ENCODE measurements at places on chromosomes 2 and 18.

DNA sequence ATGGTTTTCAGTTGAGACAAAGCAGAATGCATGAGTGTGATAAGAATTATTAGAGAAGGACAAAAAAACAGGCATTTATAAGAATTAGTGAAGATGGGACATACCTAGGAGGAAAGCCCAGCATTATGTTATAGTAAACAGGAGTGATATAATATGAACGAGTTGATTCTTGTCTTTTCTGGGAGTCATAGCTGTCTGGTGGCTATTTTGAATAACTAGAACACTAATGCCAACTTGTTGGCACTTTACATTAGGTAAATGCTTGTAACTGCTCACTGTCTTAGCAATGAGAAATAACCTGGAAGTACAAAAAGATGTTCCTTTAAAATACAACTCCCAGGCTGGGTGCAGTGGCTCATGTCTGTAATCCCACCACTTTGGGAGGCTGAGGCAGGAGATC is 540.8 kb upstream of the SPHKAP start:
- no peak for DNase-seq

DNA sequence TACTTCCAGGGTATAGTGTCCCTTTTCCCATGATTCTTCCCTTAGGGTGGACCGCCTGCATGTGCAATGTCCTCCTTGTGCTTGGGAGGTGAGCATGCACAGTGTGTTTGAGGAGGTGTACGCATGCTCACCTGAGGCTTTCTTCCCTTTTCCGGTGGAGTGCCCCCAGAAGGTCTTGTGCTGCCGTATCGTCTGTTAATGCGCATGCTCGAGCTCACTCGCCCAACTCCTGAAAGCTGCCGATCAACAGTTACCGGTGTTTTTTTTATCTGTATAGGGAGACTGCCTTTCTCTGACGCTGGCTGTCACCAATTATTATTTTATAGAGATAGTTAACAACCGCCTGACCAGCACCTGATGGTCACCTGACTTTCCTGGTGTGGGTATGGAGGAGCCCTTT is 458.8 kb upstream of the MEX3C start:
- DNase-seq: no peak

DNA sequence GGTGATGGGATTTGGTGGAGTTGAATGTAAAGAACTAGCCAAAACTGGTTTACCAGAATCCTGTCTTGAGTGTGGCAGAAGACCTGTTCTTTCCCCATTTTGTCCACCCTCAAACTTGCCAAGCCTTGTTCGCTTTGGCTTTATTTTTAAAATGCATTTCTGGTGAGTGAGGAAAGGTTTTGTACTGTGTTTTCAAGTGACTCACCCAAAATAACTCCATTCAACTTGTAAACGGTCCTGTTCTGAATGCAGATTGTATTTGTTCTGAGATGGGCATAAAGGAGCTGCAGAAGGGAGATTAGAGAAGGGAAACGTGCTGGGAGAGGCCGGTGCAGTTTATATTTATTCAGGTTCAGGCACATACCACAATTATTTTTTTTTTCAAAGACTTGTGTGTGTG is 5.3 kb upstream of the ITPRID2 start:
- DNase-seq: no peak

DNA sequence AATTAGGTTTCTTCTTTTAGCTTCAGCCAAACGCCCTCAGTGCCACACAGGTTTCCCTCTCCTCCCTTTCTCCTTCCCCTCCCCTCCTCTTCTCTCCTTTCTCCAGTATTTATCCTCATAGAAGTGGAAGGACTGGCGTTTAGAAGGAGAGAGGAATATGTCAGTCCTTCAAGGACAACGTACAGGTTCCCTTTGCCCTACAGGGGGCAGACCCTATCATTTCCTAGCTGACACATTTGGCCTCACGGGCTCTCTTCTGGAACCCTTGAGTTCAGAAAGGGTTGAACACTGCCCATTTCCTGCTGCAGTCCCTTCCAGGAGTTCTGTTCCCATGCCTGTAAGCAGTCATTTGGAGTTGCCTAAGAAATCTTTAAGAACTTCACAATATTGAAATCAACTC is 46.1 kb downstream of the CDCA7 start:
- no peak for DNase-seq

DNA sequence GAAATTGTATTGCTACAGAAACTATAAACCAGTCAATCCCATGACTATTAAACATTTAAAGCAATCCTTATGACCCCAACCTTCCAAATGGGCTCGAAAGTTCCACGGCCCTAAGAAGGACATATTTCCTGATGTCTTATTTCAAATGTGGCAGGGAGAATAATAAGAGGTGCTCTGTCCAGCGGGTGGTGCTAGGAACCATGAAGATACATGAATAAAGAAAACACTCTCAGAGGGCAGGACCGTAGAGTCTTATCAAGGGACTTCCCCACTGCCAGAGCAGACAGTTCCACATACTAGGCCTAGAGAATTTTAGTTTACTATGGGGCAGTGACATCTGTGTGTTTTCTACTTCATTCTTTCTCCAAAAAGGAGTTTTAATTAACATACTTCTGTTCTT is 187.1 kb upstream of the PIK3C3 start:
- no peak for DNase-seq

DNA sequence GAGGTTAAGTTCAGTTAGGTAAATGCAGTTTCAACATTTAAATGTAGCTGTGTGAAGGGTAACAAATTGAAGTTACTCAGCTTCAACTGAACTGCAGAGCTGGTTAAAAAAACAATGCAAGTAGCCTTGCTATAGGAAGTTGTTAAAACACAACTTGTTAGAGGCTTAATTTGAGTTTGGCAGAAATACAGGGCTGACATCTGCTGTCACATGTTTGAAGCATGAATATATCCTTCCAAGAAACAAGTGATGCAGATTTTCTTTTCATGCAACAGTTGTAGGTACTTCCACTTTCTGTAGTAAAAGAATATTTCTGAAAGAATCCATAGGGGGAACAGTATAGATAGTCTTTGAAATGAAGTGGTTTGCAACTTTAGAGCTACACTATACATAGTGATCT is 208.7 kb upstream of the RASGRP3 start:
- no peak for DNase-seq
